Kidney glomerular epithelial cell (primary cell): ENCODE measurements at places on chromosomes 13 and 19.
A peak's percentile ranks its signal among the peaks of the same experiment; 100 is the strongest.

GRCh38 chr13:97944396-97945029 is 9.0 kb upstream of the IPO5 start:
- DNase-seq, result no peak

DNA sequence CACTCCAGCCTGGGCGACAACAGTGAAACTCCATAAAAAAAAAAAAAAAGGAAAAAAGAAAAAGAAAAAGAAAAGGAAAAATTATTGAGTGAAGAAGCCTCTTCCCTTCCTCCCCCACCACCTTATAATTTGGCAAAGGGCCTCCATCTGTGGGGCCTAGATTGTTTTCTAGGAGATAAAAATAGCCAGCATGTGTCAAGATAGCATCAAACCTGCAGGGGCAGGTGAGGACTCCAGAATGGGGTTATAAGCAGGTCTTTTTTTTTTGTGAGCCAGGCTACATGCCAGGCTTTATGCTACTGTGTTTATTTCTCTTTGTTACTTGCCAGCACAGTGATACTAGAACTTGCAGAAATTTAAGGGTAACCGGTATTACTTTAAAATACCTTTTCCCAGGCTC is 11.7 kb upstream of the TRIM13 start:
- no peak for DNase-seq

DNA sequence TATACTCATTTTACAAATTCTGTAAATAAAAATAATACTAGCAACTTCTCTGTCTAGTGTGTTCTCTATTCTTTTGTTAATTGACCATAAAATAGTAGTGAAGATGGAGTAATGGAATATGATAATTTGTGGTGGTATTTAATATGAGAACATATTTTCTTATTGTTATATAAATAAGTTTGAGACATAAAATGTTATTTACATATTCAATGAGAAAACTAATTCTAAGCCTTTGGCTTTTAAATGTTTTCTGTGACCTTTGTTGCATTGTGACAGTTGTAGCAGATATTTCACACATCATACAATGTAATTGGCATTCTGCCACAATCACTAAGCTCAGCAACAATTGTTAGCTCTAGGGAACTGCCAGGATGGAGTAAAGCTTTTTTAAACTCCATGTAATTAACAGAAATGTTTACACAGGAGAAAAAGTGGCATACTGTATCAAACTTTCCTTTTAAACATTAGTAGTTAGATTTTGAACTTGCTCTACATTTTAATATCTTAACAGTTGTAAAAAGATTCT is 562.1 kb upstream of the PCDH9 start:
- DNase-seq, result no peak

DNA sequence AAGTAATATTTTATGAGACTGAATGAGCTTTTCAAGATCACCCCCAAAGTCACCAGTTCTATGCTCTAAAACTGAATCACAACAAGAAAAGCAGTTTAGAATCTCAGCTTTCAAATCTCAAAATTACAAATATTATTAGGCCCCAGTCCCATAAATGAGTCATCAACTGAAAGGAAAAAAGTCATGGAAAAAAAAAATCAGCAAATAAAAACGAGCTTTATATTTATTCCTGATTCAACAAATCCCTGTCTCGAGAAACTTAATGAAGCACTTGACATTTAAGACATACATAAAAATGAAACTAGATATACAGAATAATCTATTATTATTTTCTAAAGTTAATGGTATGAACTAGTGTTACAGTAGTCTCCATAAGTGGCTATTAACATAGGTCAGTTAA is 203.0 kb downstream of the DIAPH3 start:
- DNase-seq, result no peak

DNA sequence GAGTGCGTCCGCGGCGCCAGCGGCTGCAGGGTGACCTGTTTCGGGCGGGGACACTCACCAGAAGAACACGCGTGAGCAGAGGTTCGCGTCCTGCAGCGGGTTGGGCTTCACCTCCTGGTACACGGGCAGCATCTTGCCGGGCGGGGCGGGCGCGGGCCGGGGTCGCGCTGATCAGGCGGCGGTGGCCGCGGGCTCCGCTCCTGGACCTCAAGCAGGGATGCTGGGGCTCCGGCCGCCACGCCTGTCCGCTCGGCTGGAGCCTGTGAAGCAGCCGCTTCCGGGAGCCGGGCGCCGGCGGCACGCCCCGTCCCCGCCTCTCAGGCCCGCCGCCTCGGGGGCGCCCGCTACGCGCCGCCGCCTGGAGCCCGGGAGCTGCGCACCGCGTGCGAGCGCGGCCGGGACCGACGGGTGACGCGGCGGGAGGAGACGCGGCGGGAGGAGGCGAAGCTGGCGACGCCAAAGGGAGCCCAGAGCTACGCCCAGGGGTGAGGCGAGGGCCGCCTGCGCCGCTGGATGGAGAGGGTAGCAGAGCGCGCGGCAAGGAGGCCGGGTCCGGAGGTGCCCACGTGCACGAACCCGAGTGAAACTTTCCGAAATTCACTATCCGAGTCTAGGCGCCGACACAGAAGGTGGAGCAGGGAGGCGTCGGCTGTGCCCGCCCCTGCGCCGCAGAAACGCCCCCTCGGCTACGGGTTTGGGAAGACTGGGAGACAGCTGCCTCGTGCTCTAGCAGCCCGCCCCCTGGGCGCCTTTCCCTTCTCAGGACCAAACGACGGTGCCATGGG is at the start of gene ABCC4:
Gene ABCC4, minus strand, starts transcription at position 269 of the 785 bp plus-strand sequence. Its CDS starts 137 bp downstream, at position 132.
- peak; percentile 83 for DNase-seq

DNA sequence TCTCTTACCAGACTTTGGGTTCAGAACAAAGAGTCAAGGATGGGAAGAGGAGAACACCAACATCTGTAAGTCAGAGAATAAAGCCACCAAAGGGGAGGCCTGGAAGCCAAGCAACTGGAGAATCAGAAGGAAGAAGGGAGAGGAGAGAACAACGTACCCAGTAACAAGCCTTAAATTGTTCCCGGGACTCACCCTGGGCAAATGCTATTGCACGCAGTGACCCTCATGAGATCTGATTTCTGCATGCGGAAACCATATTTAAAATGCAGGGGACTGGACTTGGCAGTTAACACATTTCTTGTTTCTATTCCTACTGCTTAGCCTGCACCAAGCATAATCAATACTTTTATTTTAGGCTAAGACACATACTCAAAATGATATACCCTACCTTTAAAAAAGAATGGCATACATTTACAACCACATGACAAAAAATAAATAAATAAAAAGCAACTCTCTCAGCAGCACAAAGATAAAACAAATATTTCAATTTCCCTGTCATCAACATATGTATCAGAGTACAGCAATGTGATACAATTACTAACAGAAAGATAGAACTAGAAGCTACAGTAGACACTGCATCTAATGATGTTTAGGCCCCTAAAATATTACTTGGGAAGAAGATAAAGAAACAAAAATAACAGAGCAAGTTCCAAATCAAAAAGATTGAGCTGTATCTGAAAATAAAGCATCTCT is 414.6 kb downstream of the ITGBL1 start:
- DNase-seq, result no peak

DNA sequence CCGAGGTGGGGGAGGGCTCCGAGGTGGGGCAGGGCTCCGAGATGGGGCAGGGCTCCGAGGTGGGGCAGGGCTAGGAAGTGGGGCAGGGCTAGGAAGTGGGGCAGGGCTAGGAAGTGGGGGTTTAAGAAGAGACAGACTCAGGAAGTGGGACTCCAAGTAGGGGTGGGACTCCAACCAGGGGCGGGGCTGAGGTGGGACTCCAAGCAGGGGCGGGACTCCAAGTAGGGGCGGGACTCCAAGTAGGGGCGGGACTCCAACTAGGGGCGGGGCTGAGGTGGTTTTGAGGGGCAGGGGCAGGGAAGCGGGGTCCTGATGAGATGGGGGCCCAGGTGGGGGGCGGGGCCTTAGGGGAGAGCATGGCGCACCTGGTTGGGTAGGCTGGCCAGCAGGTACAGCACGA is 13.6 kb downstream of the CFD start:
- no peak for DNase-seq

GRCh38 chr19:48739404-48740163 is 826 bp downstream of the RASIP1 start:
- DNase-seq, result no peak

GRCh38 chr19:55369653-55370304 is 484 bp downstream of the IL11 start:
- DNase-seq, result peak; percentile 41

DNA sequence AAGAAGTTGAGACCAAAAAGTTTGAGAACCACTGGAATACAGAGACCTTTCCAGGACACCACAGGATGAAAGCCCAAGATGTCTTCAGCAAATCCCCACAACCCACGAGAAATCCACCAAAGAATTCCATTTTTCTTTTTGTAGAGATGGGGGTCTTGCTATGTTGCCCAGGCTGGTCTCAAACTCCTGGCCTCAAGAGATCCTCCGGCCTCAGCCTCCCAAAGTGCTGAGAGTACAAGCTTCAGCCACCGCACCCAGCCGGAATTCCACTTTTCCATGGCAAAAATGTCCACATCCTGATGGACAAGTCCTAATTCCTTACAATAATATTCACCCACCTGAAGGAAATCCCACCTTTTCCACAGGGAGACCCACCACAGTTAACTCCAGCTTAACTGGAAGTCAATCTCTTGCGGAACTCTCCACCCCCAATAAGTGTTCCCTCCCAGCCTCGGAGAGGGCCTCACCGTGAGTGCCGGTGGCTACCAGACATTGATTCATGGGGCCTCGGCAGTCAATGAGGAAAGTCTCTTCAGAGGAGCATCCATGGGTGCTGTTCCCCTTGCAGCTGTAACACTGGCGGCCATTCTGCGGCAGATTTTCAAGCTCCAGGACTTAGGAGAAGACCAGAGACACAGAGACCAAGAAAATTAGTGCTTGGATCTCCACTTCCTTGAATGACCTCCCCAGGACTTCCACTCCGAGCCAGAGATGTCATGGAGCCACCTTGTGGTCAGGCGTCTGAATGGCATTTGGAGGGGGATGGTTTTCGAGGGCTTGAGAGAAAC is 12.3 kb upstream of the CADM4 start:
- DNase-seq, result peak; percentile 29

GRCh38 chr19:44741841-44742329 is 6.6 kb upstream of the BCL3 start:
- peak; percentile 95 for DNase-seq

DNA sequence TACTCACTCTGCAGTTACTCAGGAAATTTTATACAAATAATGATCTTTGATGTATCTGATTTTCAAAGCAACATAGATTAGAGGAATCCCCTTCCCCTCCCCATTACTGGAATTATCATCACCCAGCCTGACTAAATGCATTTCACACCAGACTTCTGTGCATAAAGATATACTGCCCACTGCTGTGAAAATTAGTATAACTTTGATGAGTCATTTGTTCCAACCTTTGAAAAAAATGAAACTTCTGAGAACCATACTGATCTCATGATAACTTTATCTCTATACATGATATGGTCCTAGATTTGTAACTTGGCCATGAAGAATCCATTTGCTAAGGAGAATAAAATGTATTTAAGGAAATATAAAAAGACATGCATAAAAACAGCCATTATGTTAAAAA is 63.9 kb downstream of the GPC6 start:
- DNase-seq, result no peak

DNA sequence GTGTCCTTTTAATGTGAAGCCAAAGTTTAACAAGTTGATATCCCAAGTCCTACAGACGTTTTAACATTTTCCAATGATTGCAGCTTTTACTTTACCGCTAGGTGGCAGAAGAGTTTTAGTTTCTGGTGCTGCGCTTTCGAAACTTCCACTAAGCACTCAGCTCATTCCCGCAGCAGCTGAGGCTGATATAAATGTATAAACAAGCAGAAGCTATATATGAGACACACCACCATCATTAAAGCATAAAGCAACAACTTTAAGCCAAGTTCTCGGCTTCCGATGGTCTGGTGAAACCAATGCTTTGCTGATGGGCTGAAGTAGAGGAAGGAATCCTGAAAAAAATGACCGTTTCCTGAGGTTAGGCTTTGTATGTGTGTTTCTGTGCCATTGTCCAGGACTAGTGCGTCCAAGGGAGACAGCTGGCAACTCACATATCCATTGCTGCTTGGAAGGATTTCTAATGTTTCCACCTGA is 753.9 kb downstream of the OLFM4 start:
- peak; percentile 54 for DNase-seq

DNA sequence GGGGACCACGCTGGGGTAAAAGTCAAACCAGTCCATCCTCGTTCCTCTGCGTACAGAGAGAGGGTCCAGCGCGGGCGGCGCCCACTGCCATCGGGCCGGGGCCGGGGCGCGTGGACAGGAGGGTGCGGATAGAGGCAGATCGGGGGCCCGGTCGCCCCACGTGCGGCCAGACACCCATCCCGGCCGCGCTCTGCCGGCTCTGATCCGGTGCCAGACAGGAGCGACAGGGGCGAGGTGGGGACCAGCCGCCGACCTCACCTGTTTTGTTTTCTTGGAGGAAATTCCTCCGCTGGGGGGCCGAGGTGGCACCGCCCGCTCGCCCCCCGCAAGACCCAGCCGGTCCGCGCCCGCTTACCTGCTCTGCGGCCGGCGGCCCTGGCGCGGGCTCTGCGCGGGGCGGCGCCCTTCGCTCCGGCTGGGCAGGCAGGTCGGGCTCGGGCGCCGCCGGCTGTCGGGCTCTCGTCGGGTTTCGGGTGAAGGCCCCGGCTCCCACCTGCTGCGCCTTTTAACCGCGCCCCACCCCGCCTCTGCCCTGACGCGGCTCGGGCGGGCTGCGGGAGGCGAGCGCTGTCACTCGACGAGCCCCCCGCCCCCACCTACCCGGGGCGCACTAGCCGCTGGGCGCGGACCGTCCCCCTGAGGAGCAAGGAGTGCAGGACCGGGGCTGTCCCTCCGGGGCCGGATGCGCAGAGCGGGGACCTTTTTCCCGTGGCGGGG is at the start of gene GJB6:
Gene GJB6, minus strand, starts transcription at position 481 of the 717 bp plus-strand sequence. CDS start 8,839 bp downstream, outside the sequence.
- no peak for DNase-seq

DNA sequence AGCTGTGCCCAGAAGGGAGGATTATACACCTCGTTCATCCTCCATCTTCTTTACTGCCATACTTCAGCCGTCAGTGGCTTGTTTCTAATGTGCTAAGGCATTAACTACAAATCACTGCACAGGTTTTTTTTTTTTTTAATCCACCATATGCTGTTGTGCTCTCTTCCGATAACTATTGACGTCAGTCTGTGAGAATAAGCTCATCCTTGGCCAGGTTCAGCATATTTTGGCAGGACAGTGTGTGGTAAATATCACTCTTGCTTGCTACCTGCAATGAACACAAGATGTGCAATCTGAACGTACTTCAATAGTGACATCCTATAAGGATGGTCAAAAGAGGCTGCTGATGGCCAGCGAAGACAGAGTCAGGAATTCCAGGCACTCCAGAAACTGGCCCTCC is 2030.7 kb upstream of the PCDH20 start:
- no peak for DNase-seq
